Activated CD4-positive, alpha-beta T cell treated with anti-CD3 and anti-CD28 coated beads, Interleukin-2, amount 10 ng/mL, durations not matched to agents 7 days and 5 days (primary cell): ENCODE measurements at places on chromosomes 2 and 18.

DNA sequence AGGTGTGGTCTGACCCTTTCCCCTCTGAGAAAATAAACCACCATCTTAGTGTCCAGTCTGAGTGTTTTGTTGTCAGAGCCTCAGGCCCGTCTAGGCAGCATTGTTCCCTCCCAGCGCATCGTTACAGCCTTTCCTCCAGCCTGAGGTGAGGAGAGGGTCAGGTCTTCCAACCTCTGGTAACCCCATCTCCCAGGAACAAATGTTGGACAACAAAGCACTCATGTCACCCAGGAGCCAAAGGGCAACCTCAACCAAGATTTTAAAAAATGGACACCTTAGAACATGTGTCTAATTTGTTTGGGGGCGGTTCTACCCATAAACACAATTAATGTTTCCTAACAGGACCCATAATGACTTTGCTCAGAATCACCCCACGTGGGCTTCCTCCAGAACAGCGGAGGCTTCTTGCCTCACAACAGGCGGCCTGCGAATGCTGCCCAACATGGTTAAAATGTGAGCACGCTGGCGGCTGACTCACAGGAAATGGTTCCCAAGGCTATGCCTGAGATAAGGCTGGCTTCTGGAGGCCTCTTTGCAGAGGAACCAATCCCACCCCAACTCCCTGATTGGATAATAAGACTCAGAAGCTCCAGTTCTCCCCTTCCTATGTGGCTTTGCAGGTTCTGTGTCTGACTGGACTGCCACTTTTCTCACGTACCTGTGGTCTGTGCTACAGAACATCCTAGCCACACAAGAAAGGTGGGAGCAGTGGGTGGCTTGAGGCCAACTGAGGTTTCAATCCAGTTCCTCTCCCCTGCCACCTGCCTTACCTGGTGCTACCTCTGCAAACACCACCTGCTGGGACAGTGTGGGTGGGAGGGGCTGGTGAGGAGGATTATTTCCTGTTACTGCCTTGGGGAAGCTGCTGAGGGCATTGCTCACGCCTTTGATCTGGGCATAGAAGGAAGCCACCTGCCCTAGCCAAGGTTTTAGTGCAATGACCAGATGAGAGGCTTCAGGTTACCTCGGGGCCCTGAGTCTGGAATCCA, 108.8 kb downstream of the B3GNT2 start:
- peaks cover 72% of the 10 kb centered on the region for H3K4me1 ChIP-seq
- peak; percentile 26 for DNase-seq
- peaks cover 4% of the 10 kb centered on the region for H3K27me3 ChIP-seq
- peak overlapping the region; percentile 83 for H3K27ac ChIP-seq
- H3K4me3 ChIP-seq: no peak overlapping the region

DNA sequence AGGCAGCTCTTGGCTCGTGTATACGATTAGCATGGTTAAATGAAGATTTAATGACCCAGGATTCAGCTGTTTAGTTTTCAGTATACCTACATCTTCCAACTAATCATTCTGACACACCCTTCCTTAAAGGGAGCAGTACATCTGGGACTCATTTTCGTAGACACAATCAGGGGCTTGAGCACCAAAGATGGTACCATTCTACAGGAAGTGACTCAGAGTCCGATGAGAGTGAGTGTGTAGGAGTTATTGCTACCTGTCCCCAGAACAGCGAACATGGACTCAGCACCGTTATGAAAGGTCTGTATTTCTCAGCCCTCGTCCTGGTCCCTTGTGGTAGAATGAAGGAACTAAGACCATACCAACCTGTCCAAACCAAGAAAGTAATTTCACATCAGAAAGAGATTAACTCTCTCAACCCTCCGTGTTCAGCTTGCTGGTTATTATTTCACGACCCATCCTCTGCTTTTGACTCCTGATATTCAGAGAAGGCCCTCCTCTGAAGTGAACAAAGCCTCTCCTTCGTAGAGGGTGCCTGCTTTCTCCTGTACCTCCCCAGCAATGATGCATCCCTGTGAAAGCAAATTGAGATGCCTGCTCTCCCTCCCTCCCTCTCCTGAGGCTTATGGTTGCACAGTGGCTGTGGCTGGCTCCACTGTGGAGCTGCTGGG, 214.8 kb downstream of the MTX2 start:
- H3K27ac ChIP-seq: no peak overlapping the region
- H3K4me3 ChIP-seq: no peak overlapping the region
- H3K27me3 ChIP-seq: peaks cover 38% of the 10 kb centered on the region
- no peak for DNase-seq
- H3K4me1 ChIP-seq: no peaks in the 10 kb centered on the region

DNA sequence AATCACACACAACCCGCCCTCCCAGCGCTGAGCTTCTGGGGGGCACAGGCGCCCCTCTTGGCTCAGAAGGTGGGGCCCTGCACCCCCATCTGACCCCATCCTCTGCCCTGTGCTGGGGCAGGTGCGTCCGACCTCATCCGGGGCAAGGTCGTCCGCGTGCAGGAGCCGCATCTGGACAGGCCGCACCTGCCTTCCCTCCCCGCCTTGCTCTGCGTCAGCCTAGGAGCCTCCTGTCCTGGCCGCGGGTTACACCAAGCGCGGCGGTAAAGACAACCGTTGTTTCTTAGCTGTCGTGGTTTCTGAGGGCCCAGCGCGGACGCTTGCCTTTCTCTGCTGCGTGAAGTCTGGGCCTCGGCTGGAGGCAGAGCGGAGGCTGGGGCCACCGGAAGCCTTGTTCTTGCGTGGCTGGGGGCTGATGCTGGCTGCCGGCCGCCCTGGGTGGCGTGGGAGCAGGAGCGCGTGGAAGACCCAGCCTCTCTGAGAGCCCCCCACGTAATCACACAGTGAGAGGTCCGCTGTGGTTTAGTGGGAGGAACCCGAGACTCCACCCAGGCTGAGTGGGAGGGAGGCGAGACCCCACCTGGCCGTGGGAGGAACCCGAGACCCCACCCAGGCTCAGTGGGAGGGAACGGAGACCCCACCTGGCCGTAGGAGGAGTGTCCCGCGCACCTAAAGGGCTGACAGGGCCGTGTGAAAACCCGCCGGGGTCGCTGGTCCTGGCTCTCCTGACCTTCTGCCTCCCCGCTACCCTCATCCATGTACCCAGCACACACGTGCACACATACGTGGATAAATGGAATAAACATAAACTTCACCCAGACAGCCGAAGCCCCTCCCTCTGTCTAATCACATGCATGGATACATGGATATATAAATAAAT, 51.8 kb downstream of the KCNG2 start:
- no peak overlapping the region for H3K27ac ChIP-seq
- H3K4me1 ChIP-seq: no peaks in the 10 kb centered on the region
- H3K4me3 ChIP-seq: no peak overlapping the region
- no peaks in the 10 kb centered on the region for H3K36me3 ChIP-seq
- H3K27me3 ChIP-seq: no peaks in the 10 kb centered on the region

- no peak overlapping the region for H3K4me3 ChIP-seq
- DNase-seq: no peak
- H3K36me3 ChIP-seq: no peaks in the 10 kb centered on the region
- H3K27ac ChIP-seq: no peak overlapping the region
- H3K4me1 ChIP-seq: no peaks in the 10 kb centered on the region
These were observed 195.7 kb upstream of the SESTD1 start for GRCh38 chr2:179460181-179460929.

DNA sequence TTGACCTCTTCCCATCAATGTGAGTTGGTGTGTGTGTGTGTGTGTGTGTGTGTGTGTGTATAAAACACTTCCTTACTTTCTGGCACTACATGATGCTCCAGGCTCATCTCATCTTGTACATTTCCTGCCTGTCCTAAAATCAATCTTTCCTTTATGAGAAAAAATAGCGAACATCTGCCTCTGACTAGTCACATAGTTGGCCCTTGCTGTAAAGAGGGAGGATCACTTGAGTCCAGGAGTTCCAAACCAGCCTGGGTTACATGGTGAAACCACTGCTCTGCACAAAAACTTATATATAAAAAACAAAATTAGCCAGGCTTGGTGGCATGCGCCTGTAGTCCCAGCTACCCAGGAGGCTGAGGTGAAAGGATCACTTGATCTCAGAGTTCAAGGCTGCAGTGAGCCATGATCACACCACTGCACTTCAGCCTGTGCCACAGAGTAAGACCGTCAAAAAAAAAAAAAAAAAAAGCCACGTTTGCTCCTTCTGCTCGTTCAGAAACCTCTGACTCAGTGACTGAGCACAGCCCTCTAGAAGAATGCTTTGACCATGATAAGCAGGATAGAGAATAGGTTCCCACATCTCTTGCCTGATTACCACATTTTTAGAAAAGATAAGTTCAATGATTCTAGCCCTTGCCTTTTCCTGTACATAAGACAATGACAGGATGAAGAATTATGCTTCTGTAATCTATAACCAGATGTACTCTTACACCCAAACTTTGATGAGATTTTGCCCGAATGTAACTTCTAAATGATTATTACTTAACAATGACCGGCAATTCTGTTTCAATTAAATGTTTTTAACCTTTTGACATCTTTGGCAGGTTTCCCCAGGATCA, 45.2 kb upstream of the ST3GAL5 start:
- no peak overlapping the region for H3K27ac ChIP-seq
- H3K27me3 ChIP-seq: peaks cover 5% of the 10 kb centered on the region
- DNase-seq: no peak
- no peaks in the 10 kb centered on the region for H3K36me3 ChIP-seq
- H3K4me1 ChIP-seq: peaks cover 28% of the 10 kb centered on the region

GRCh38 chr18:45328811-45329210, 286.5 kb upstream of the SLC14A2 start:
- H3K4me1 ChIP-seq: no peaks in the 10 kb centered on the region
- peaks cover 1% of the 10 kb centered on the region for H3K27me3 ChIP-seq

- H3K4me3 ChIP-seq: no peak overlapping the region
- H3K4me1 ChIP-seq: no peaks in the 10 kb centered on the region
These were observed 75.3 kb upstream of the STPG4 start for GRCh38 chr2:47230418-47230817.

DNA sequence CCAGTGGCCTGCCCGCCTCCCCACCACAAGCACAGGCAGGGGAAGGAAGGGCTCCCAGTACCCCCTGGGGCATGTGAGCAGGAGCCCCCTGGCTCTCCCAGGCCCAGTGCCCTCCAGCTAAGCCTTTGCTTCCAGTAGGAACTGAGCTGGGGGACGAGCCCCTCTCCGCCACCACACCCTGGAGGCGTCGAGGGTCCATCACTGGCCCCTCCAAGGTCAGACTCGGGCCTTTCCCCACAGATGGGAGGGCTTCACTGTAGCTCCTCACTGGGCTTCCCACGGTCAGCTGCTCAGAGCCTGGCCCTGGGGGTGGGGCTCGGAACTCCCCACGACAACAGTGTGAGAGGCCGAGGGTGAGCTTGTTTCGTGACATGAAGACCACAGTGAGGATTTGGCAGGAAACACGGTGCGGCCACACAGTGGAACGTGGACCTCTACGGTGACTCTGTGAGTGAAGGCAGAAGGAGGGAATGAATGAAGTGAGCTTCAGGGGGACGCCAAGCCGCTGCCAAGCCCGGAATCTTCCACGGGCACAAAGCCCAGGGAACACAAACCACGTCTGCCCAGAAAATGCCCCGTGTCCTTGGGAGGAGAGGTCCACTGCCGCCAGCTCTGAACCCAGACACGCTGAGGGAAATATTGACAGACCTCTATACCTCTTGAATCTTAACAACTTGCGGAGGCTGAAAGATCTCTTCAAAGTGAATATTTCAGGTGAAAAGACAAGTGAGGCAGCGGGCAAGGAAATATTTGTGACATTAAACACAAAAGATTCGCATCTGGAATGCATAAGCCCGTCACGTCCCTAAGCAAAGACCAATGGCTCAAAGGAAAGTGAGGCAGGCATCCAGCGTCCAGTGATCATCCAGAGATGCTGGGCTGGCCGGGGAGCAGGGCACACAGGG, 144.8 kb upstream of the GPC1 start:
- H3K27me3 ChIP-seq: no peaks in the 10 kb centered on the region
- H3K4me1 ChIP-seq: no peaks in the 10 kb centered on the region
- H3K27ac ChIP-seq: no peak overlapping the region
- no peak for DNase-seq
- H3K36me3 ChIP-seq: no peaks in the 10 kb centered on the region

- no peak overlapping the region for H3K27ac ChIP-seq
- no peaks in the 10 kb centered on the region for H3K36me3 ChIP-seq
- no peak overlapping the region for H3K4me3 ChIP-seq
- no peaks in the 10 kb centered on the region for H3K27me3 ChIP-seq
These were observed 104.1 kb downstream of the PAX3 start for GRCh38 chr2:222194669-222195068.

DNA sequence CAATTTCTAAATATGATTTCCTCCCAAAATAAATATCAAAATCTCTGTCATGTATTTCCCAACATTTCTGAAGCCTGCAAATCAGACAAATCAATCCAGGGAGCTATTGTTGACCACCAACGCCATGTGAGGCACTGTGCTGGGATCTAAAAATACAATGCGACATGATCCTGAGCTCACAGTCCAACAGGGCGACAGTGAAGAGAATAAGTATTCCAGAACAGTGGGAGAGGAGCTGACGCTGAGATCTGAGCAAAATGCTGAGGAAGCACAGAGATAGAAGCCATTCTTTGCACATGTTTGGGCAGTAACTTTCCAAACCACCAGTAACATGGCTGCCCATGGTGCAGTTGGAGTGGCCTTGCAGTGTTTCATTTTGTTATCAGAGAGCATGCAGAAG, 412.5 kb downstream of the LRATD1 start:
- H3K4me1 ChIP-seq: no peaks in the 10 kb centered on the region
- H3K36me3 ChIP-seq: no peaks in the 10 kb centered on the region
- no peaks in the 10 kb centered on the region for H3K27me3 ChIP-seq
- H3K27ac ChIP-seq: no peak overlapping the region

- no peak overlapping the region for H3K4me3 ChIP-seq
- H3K36me3 ChIP-seq: no peaks in the 10 kb centered on the region
- no peaks in the 10 kb centered on the region for H3K4me1 ChIP-seq
- DNase-seq: no peak
- peaks cover 7% of the 10 kb centered on the region for H3K27me3 ChIP-seq
These were observed 34.8 kb downstream of the MYO3B start for GRCh38 chr2:170212625-170213280.

GRCh38 chr2:52939250-52939649, 828.4 kb upstream of the CHAC2 start:
- H3K4me1 ChIP-seq: peaks cover 4% of the 10 kb centered on the region
- no peaks in the 10 kb centered on the region for H3K27me3 ChIP-seq
- no peaks in the 10 kb centered on the region for H3K36me3 ChIP-seq
- H3K27ac ChIP-seq: no peak overlapping the region

- no peak overlapping the region for H3K4me3 ChIP-seq
- no peaks in the 10 kb centered on the region for H3K36me3 ChIP-seq
- no peaks in the 10 kb centered on the region for H3K4me1 ChIP-seq
- H3K27ac ChIP-seq: no peak overlapping the region
- DNase-seq: no peak
These were observed 117.9 kb downstream of the LRATD1 start for GRCh38 chr2:14750433-14750832.

- no peak for DNase-seq
- H3K36me3 ChIP-seq: no peaks in the 10 kb centered on the region
- H3K4me1 ChIP-seq: no peaks in the 10 kb centered on the region
- no peak overlapping the region for H3K27ac ChIP-seq
- no peak overlapping the region for H3K4me3 ChIP-seq
These were observed 75.6 kb downstream of the TPGS2 start for GRCh38 chr18:36752929-36753865.
